HCT116 (cell line): ENCODE measurements at places on chromosomes 7 and 10. TPM values are rescaled to one million over a fixed set of nuclear protein-coding genes. Genes with fewer than 3 reads are reported as not detected.

- DNase-seq, result no peak
Measured at GRCh38 chr7:103116991-103117390, 31.9 kb downstream of the NAPEPLD start.

DNA sequence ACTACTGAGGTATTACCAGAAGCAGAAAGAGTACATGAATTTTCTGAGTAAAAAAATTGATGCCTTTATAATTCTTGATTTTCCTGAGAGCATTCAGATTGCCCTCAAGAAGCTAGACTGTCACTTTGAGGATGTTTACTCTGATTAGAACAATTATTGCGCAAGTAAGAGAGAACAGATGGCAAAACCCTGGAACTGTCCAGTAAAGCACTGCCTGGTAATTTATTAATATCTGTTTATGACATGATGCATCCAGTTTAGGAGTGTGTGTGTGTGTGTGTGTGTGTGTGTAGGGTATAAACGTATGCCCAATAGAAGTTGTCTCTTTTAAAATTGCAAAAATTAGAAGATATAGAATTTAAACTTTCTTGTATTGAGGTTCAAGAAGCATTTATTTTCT is 379.7 kb downstream of the PHTF2 start:
- no peak for DNase-seq

Gene AKR1C2
- 0.25 TPM for total RNA-seq

Gene WNT2
- total RNA-seq, result 0.12 TPM

DNA sequence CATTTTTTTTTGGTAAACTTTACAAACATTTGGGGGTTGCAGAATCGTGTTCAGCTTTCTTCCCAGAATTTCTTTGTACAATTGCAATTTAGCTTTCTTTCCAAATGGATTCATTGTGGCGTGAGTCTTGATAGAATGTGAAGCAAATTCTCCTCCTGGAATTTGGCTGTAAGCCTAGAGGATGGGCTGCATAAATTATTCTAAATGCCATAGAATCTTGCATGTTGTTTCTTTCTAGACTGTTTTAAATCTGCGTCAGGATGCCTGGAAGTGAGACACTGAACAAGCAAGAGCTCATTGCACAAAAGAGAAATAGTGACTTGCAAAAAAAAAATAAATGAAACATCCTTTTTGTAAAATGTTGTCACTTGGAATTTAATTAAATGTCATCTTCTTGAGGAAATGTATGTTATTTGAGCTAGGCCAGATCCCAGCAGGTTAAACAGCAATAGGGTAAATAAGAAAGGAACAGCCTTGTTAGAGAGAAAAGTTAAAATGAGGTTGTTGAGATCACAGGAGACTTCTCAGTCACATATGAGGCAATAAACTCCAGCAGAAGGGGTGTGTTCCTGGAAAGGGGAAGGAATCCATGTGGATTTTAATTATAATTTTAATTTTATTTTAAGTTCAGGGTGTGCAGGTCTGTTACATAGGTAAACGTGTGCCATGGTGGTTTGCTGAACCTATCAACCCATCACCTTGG is 483.0 kb downstream of the PLXDC2 start:
- no peak for DNase-seq

DNA sequence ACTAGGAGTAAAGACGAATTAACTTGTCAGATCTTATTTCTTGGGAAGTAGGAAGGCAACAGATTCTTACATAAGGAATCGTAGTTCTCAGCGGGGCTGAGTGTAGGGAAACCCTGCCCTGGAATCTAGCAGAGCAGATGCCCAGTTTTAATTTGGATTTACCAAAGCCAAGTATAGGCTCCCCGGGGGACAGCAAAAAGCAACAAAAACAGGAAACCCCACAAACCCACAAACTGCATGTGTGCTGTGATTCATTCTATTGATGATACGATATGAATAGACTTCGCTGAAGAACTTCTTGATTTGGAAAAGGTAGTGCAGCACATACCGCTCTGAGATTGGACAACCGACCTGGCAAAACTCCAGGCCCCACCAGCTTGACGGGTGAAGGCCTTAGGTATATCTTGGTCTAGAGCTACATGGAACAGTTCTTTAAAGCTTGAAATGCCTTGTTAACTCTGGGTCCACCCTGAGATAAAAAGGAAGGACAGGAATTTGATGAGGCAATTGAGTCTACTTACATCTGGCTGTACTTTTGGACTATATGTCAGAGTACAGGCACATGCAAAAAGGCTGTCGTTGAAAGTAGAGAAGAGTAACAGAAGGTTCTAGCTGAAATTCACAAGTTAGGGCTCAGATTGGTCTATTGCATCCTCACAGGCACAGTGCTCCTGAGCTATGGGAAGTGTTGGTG is 49.1 kb downstream of the STRA8 start:
- no peak for DNase-seq

Gene MYOZ1
- total RNA-seq, result not detected

GRCh38 chr7:46886669-46887374 is 695.1 kb downstream of the TNS3 start:
- no peak for DNase-seq

- no peak for DNase-seq
Measured at GRCh38 chr7:121546632-121547543, 150.8 kb upstream of the FAM3C start.

Gene ANXA8L1
- not detected for total RNA-seq

DNA sequence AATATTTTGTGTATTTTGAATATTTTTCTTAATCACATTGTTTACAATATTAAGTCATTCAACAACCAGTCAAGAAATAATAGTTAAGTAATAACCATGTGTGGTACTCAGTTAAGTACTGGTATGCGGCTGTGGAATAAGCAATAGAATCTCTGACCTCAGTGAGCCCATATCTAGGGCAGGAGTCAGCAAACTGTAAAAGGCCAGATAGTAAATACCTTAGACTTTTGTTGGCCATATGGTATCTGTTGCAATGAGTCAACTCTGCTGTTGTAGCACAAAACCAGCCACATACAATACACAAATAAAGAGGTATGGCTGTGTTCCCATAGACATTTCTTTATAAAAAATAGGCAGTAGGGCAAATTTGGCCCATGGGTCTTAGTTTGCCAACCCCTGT is 311.6 kb upstream of the SEMA3A start:
- DNase-seq, result no peak
